ENCODE measurements at places on chromosomes 16 and 17.

- DNase-seq, result no peak
These were observed 35.0 kb upstream of the ZNF423 start for GRCh38 chr16:49890876-49891275.

DNA sequence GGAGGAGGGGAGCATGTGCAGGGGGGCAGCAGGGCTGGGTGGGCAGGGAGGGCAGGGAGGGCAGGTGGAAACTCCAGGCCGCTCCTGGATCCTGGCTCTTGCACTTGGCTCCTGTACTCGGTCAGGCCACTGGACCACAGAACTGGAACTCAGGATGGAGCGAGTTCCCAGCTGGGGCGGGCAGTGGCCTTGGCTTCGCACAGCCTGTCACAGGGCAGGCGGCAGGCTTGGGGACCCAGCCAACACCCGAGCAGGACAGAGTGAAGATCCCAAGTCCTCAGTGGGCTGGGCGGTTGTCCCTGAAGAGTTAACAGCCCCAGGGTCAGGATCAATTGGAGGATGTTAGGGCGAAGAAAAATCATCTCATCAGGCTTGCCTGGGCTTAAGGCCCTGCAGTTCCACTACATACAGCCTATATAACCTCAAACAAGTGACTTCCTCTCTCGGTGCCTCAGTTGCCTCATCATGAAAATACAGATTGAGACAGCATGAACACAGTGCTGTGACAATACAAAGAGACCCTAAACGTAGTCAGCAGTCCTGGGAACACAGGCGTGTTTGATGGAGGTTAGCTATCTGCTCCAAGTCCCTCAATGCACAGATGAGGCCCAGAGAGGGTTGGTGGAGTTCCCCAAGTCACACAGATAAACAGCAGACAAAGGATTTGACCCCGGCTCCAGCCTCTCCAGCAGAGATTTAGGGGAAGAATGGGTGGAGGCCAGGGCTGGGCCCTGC lies 21.9 kb downstream of the ZNF423 start:
- DNase-seq, result no peak

DNA sequence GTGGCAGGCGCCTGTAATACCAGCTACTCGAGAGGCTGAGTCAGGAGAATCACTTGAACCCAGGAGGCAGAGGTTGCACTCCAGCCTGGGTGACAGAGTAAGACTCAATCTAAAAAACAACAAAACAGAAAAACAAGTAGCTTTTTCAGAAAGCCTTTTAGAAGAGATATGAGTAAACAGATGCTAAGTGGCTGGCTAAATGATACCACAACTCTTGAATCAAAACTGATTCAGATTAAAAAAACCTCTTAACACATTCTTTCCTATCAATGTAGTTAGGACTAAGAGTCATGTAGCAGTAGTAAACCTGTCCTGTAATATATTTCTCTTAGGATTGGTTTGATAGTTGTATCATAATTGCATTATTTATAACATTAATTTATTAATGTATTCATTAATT lies 23.0 kb downstream of the PPM1D start:
- no peak for DNase-seq

DNA sequence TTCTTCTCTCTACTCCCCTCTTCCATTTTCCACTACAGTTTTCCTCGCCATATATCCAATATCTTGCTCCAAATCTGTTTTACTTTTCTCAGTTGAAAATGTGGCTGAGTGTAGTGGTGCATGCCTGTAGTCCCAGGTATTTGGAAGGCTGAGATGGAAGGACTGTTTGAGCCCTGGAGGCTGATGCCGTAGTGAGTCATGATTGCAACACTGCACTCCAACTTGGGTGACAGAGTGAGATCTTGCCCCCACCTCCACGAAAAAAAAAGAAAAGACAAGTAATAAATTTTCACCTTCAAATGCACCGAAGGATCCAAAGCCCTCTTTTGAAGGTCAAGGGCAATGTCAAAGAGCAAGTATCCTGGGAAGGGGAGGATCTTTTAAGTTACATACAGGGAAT lies 592.3 kb downstream of the TMEM114 start:
- DNase-seq, result no peak

DNA sequence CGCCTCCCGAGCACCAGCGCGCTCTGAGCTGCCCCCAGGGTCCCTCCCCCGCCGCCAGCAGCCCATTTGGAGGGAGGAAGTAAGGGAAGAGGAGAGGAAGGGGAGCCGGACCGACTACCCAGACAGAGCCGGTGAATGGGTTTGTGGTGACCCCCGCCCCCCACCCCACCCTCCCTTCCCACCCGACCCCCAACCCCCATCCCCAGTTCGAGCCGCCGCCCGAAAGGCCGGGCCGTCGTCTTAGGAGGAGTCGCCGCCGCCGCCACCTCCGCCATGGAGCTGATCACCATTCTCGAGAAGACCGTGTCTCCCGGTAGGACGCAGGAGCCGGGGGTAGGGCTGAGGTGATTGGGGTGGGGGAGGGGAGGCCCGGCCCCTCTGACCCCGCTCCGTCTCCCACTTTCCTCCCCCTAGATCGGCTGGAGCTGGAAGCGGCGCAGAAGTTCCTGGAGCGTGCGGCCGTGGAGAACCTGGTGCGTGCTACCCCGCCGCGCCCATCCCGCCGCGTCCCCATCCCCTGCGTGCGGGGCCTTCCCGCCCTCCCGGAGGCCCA lies 329 bp downstream of the KPNB1 start:
- DNase-seq, result no peak

DNA sequence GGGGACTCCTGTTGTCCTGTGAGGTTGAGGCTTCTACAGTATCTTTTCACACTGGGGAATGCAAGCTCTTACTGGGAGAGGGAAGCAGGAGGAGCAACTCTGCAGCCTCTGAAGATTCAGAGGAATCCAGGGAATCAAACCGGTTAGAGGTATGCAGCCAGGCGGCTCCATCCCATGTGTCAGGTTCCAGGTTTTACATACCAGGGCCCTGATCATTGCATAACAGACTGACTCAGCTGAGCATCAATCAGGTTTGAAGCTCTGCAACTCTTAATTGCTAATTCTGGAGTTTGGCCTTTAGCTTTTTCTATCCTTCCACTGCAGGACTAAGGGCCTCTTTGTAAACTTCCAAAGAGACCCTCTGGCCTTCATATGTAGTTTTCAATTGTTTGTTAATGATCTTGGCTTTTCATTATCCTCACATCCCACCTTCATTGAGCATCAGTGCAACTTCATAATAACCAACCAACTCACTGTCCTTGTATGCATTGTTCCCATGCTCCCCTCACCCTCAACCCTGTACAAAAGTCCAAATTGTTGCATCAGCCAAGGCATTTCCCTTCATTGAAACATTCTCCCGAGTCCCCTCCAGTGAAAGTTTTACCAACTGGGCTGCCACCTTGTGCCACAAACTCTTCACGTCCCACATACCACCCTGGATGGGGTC lies 59.7 kb upstream of the DHX40 start:
- no peak for DNase-seq

DNA sequence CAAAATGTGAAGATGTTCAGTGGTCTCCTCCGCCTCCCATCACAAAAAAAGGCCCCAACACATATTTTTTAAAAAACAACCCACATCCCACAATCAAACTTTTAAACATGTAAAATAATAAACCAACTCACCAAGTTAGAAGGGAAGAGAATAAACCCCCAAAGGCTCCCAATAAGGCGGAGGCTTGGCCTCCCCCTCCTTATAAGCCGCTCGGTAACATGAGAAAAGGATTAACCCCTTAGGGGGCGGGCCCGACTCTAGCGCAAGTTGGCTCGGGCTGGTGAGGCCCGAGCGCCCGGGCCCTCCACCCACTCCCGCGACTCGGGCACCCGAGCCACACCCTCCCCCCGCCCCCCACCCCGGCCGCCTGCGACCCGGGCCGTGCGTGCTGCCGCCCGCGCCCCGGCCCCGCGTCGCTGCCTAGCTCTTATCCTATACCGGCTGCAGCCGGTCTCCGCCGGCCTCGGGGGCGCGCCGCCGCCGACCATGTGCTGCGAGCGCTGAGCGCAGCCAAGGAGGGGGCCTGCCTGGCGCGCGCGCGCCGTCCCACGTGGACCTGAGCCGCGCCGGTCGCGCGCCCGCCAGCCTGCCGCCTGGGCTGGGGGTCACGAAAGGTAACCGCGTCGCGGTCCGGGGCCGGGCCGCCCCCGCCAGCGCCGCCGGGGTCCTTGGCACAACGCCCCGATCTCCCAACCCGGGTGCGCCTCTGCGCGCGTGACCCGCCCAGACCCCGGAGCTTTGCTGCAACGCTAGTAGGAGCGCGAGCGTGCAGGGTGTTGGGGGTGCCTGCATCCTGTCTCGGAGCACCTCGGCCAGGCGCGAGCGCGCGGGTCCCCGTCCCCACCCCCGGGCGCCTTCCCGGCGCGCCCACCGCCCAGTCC lies at the start of the genes ARSG and SLC16A6:
Gene ARSG, plus strand, starts transcription at position 541 of the 881 bp plus-strand sequence. CDS start 15,999 bp downstream, outside the sequence.
Gene SLC16A6, minus strand, starts transcription at position 173 of the 881 bp plus-strand sequence. CDS start 12,807 bp downstream, outside the sequence.
- DNase-seq, result no peak

- no peak for DNase-seq
These were observed 14.0 kb upstream of the UBE2I start for GRCh38 chr16:1295465-1295864.

DNA sequence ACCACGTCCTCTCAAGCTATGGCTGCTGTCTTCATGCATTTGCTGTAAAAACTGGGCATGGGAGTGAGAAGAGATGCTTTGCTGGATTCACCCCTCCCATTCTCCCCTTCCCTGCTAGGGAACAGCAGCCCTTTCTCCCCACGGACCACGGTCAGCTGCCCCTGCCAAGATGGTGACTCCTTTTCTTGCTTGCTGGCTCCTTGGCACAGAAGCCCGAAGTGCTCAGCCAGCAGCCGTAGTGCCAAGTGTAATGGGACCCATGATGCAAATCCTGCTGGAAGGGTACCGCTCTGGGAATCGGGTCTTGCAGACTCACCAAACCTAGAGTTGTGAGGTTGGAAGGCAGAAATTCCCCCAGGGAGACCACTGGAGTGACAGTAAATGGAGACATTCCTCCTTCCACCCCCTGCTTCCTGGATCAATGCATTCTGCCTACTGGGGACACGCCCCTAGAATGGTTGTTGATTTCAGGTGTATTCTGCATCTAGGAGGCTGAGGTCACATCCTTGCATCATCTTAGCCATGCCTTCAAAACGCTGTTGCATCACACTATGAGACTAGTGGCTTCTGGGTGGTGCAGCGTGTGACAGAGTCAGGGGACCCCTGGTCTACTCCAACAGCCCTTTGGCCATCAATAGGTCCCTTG lies 63.0 kb upstream of the CBX4 start:
- no peak for DNase-seq

- DNase-seq, result no peak
These were observed 8.0 kb downstream of the PSMD11 start for GRCh38 chr17:32452281-32452680.

DNA sequence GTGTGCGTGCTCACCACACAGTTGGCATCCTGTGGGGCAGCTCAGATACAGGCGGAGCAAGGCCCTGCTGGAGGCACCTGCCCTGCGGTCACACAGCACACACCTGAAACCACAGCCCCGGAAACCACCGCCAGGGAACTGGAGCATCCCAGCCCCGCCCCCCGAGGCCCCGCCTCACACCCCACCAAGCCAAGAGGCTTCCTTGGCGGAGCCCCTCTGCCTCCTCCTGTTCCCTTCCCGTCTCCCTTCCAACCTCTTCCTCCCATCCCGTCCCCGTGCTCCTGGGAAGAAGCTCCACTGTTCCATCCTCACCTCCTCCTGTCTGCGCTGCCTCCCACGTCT lies 205.5 kb downstream of the NTN1 start:
- DNase-seq, result no peak

DNA sequence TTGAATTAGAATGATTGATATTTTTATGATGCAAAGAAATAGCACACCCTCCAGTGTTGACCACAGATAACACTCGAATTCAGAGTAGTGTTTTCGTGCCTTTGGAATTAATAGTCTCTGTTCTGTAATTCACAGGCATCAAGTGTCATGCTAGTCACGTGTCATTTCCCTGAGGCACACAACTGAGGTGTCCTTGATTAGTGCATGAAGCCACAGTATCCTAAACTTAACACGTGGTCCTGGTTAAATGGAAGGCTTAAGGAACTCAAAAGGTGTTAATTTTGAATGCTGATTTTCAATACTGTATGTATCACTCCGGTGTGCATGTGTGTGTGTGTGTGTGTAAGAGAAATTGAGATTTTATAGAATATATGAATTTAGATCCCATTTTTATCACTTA lies 625.6 kb downstream of the TMEM114 start:
- no peak for DNase-seq

- DNase-seq, result no peak
These were observed 1.9 kb downstream of the EPN3 start for GRCh38 chr17:50534222-50534978.

DNA sequence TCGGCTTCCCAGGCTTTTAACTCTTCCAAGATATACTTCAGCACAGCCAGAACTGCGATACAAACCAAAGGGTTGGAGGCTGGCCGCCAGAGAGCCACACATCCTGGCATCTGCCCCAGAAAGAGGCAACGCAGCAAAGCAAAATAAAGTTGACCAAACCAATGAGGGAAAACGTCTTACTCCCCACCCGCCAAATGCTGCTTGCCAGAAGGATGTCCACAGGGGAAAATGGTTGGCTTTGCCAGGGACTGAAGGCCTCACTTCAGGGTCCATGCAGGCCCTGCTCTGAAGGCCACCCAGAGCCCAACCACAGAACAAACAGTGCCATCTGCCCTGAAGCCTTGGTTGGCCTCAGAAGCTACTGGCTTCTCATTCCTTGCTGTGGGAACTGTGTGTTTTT lies 15.0 kb downstream of the CACNG1 start:
- DNase-seq, result no peak

DNA sequence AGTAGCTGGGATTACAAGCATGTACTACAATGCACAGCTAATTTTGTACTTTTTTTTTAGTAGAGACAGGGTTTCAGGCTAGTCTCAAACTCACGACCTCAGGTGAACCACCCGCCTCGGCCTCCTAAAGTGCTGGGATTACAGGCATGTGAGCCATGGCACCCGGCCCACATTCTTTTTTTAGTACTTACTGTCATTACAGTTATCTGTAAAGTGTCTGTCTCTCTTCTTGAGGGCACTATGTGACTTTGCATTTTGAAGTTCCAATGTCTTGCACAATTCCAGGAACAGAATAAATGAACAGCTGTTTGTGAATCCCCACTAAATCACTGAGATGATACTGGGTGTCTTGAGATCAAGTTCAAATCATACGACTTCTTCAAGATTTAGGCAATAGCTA lies 1540.3 kb downstream of the CDH11 start:
- DNase-seq, result no peak

- no peak for DNase-seq
These were observed 478.4 kb downstream of the TOX3 start for GRCh38 chr16:52068447-52069074.

- DNase-seq, result no peak
These were observed 22.3 kb upstream of the BRD7 start for GRCh38 chr16:50390914-50391716.

GRCh38 chr16:48950184-48950583 lies 331.5 kb downstream of the CBLN1 start:
- no peak for DNase-seq

GRCh38 chr16:77805398-77805797 lies 17.0 kb downstream of the VAT1L start:
- DNase-seq, result no peak

GRCh38 chr17:49468811-49469385 lies 26.2 kb upstream of the NGFR start:
- no peak for DNase-seq

- no peak for DNase-seq
These were observed 4.1 kb downstream of the CCL4L2 start for GRCh38 chr17:36214918-36215317.

- no peak for DNase-seq
These were observed 79.0 kb upstream of the CDC42EP4 start for GRCh38 chr17:73390851-73391250.

GRCh38 chr16:85563515-85564276 lies 49.4 kb upstream of the GSE1 start:
- no peak for DNase-seq

All from non-pigmented ciliary epithelial cell (primary cell).